ENCODE measurements at places on chromosomes 16 and 17. TPM values are rescaled to one million over a fixed set of nuclear protein-coding genes. Genes with fewer than 3 reads are reported as not detected.

- DNase-seq: no peak
Measured at GRCh38 chr16:81694494-81695280, 84.4 kb upstream of the PLCG2 start.

DNA sequence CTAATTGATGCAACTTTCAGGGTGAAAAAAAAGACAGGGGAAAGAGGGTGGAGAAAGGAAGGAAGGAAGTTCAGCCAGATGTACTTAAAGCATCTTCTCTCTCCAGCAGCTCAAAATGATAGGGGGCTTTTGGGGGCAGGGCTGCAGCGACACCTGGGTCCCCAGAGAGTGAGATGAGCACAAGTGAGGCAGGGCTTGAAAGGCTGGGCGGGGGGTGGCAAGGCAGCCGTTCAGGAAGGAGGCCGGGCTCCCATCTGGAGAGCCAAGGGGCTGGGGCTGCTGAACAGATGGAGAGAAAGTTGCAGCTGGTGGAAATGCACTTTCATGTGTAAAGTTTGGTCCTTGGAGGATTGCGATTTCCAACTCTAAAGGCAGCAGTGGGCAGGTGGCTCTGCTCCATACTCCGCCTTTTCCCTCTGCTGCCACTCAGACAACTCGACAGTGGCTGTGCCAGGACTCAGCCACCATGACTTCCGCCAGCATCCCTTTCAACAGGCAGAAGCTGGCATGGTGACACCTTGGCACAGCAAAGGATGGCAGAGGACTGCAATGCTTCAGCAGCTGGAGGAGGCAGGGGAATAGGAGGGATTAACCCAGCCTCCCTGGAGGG, 7.7 kb downstream of the SLC35B1 start:
- no peak for DNase-seq

GPR142 gene
- not detected for total RNA-seq

DNA sequence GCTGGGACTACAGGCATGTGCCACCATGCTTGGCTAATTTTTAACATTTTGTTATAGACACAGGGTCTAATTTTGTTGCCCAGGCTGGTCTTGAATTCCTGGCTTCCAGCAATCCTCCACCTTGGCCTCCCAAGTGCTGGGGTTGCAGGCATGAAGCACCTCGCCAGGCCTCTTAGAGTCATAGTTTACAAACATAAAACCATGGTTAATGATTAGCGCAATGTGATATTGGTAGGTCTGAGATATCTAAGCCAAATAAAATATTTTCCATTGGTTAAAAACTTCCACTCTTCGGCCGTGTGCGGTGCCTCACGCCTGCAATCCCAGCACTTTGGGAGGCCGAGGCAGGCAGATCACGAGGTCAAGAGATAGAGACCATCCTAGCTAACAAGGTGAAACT, 16.6 kb downstream of the TXNDC11 start:
- no peak for DNase-seq

DNA sequence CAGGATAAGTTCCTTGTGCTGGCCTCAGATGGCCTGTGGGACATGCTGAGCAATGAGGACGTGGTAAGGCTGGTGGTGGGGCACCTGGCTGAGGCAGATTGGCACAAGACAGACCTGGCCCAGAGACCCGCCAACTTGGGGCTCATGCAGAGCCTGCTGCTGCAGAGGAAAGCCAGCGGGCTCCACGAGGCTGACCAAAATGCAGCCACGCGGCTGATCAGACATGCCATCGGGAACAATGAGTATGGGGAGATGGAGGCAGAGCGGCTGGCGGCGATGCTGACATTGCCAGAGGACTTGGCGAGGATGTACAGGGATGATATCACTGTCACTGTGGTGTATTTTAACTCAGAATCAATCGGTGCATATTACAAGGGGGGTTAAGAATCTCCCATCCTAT, 5.2 kb downstream of the PDP2 start:
- DNase-seq: no peak

GRCh38 chr17:31811101-31811500, 47.9 kb downstream of the COPRS start:
- DNase-seq: no peak

DNA sequence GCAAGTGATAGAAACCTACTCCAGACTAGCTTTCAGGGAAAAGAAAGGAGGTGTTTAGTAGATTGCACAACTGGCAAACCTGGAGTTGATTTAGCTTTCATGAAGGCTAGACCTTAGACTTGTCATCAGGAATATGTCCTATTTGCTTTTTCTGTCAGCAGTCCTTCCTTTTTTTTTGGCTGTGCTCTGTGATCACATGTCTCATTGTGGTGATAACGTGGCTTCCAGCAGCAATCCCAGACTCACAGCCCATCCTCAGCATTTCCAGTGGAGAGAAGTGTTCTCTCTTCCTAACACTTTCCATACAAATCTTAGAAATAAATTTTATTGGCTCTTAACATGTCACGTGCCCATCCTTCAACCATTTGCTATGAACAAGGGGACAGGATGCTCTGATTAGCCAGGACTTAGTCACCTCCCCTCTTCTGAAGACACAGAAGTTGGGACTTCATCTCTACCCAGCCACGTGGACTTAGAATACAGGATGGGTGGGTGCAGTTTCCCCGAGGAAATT, 74.7 kb downstream of the CDH13 start:
- DNase-seq: no peak

GRCh38 chr16:11379420-11379819, 34.2 kb downstream of the RMI2 start:
- peak; percentile 61 for DNase-seq

TEKT5 gene
- total RNA-seq: not detected

CD300LB gene
- not detected for total RNA-seq

All from H4 (cell line).